Activated CD4-positive, alpha-beta T cell treated with anti-CD3 and anti-CD28 coated beads, Interleukin-2, Interleukin-4, amounts not matched to agents 100 ng/mL and 50 ng/mL, durations not matched to agents 16 hours and 8 hours (primary cell): ENCODE measurements at places on chromosomes 5 and 9.
A peak's percentile ranks its signal among the peaks of the same experiment; 100 is the strongest.

DNA sequence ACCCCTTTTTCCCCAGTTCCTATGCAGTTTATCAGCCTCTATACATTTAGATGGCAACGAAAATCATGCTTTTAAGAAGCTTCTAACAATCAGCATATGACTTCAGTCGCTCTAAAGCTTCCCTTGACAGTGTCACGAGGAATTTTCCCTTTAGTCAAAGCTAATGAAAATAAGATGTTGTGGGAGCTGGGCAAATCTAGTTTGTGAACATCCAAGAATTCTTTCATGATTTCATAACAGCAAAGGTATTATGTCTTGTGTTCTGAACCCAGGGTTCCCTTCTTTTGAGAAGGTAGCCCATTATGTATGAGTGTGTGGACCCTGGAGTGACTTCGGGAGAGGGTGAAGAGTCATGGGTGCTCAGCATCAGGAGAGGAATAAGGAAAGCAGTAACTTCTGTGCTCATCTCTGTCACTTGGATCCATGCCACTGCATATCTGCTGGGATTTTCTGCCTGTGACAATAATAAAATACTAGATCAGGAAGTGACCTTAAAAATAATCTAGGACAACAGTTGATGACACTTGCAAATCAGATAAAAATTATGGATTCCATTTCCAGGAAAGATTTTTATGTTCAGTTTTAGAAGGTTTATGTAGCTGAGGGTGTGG lies 102.4 kb downstream of the PCSK1 start:
- no peak for DNase-seq

DNA sequence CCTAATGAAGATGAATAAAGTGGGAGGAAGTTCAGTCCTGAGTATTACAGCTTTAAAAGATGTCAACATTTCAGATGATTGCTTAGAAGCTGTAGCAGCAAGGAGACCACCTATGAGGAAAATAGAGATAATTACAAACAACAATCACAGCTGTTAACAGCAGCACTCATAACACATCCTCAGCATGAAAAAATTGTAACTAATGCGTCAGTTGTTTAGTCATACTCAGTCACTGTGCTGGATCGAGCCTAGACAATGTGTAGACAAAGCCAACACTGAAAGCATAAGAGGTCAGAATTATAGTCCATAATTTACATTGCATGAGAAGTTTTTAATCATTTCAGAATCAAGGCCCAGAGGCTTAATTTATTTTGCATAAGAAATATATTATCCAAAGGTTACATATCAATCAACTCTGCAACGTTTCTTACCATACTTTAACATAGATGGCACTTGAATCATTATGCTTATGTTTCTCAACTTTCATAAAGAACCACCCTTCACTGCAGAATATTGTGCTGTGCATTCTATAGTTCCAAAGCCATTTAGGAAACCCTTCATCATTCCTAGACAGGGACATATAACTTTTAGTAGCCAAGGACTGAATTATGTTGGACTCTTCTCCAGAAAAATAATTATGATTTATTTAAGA lies 60.2 kb upstream of the HAPLN1 start:
- DNase-seq: no peak

GRCh38 chr9:122340161-122340560 lies 30.7 kb upstream of the PTGS1 start:
- DNase-seq: no peak

DNA sequence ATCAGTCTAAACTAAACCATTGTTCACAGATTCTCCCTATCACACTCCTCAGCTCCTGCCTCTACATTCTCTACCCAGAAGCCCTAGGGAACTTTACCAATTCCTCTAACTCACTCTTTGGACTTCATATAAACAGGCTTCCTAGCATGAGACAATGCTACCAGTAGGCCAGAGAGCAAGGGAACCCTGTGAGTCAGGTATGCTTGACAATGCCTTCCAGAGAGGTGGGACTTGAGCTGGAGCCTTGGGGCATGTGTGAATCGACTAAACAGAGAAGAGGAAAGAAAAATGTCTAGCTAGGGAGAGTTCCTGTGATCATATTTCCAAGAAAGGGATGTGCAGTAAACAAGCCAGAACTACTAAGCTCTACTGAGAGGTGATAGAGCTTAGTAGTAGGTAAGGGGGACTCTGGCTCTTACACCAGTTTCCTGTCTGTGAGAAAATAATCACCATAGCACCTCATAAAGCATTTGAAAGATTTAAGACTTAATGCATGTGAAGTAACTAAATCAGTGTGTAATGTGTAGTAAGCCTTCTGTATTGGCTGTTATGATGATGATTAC lies 6.4 kb upstream of the RFK start:
- DNase-seq: no peak

DNA sequence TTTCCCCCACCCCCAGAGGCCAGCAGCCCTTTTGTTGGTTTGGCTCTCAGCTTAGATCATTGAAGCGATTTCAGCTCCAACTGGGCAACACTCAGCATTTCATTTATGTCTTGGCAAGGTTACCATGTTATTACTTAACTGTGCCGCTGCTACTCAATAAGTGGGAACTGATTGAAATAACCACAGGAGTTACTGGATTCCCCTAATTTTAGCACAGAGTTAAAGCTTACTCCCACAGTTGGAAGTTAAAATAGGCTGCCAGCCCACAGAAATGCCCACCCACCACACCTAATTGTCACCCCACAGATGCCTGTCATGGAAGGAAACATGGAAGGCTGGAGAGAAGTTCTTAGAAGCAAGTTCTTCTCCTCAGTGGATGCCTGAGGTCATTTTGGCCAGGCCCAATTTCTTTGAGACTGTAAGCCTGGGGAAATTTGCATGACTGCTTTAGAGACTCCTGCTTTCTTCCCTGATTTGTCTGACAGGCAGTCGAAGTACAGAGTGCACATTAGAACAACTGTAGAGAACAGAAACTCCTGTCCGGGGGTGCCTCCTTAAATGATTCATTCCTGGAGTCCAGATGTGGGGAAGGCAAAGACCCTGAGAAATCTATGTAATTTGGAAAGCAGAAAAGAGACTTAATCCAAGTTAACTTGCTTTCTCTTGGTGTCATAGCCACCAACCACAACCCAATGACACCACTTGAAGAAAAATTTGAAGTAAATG lies 370.0 kb downstream of the ZSWIM6 start:
- DNase-seq: no peak

DNA sequence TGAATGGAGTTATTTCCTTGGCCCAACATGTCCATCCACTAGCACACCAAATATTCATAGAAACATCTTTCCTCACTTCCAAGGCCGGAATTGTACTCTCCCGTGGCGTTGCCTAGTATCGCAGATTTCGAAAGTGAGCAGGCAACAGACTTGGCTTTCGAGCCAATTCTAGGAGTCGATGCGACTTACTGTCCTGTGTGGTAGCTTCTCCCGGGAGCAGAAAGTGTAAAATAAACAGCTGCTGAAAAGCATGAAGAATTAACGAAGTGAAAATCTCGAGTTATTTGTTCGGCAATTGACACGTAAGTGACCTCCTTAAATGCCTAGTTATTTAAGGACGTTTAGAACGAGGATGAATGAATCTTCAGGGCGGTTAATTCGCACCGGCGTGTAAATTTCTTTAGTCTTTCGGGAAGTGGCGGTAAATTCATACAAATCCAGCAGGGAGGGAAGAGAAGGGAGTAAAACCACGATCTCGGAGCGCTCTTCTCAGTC lies 449 bp upstream of the PCSK5 start:
- no peak for DNase-seq

DNA sequence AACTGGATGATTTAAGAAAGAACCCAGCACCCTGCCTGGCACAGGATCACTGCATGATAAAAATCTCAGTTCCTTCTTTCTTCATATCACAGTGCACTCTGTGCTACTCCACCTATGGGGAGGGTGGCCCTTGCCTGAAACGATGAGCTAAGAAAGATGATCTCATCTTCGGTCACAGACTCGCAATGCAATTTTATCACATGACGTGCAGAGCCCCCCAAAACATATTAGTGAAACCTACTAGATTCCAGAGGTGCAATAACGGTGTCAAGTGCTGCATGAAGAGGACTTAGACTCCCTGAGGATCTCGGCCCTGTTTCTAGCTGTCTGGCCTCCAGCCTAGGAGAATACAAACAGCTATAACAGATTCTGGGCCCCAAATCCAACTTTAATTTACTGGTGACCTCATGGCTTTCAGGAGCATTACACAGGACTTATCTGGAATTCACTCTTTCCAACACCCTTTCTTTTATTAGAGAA lies 104.0 kb downstream of the EBF1 start:
- DNase-seq: no peak

DNA sequence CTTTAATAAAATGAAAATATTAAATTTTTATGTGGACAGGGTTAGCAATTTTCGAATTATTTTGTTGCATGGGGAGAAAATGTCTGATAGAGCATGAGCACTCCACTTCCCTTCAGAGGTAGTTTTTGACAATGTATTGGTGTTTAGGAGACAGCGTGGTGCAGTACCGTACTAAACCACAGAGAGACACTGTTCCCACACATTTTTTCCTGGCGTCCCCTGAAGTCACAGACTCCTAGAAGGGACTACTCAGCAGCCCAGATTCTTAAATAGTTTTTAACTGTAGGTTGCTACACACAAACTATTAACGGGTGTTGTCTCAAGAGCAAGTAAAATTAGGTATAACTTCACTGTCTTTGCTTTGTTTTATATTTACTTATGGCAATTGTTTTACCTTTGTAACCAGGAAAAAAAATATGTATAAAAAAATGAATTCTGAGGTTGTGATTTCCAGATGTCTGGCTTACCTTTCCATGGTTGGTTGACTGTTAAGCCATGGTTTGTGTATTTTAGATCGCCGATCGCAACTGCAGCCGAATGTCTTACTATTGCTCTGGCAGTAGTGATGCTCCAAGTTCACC lies 171.2 kb downstream of the DOCK8 start:
- DNase-seq: peak; percentile 2

DNA sequence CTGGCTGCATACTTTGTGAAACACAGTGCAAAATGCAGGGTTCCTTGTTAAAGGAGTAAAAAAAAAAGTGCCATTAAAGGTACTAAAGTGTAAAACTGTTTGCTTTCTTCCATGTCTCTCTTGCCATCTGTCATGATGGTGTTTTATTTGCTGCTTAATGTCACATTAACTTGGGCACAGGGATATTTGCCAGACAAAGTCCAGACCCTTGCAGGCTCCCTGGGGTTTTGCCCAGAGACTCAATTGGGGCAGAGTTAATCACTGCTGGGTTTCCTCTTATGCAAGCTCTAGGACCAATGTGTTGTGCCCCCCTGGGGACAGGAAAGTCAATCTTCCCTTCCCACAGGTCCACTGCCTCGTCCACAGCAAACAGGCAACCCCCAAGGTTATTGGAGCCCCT lies 274.3 kb upstream of the SGCD start:
- DNase-seq: no peak

DNA sequence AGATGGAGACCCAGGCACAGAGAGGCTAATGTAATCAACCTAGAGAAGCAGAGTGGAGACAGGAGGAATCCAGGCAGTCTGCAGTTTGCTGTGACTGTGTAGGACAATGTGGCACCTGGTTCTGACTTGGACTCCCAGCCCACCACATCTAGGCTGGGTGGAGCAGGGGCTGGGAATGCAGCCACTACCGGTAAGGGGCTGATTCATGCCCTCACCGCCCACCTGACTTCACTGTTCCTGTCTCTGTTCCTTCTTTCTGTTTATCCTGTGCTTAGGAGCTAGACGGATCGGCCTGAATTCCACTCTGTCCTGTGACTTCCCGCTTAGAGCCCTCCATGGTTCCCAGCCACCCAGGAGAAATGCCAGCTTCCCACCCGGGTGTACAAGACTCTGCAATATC lies 2.6 kb downstream of the PDLIM4 start:
- no peak for DNase-seq

GRCh38 chr9:126532489-126532888 lies 81.2 kb upstream of the LMX1B start:
- no peak for DNase-seq

DNA sequence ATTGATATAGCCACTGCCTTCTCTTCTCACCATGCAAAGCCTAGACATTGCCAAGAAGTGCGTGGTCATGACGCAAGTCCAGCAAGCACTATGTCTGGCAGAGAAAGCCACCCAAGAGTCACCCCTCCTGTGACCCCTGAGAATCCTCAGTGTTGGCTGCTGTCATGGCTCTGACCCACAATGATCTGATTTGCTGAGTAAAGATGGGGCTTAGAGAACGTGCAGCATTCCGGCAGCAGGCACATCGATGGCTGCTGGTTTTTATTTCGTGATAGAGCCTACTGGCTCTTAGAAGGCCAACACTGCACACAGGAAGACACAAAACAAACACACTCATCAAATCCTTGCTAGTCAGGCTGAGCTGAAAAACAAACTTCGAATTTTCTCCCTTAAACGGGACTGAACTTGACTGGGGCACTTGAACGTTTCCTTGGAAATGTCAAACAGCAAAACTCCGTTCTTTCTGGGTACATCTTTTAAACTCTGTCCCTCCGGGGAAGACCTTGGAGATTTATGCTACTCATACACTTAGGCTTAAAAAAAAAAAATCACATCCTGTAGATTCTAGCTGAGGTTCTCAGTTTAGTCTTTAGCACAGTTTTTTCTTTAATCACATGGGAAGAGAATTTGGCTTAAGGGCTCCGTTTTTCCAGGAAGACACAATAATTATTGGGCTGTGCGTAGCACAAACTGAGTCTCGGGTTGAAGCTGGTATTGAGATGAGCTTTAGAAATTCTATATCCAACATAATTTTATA lies 88.2 kb upstream of the BASP1 start:
- DNase-seq: no peak
